ENCODE measurements at places on chromosomes 1 and 21.

- DNase-seq = no peak
These were observed 160.1 kb downstream of the SLC45A1 start for GRCh38 chr1:8477983-8478362.

DNA sequence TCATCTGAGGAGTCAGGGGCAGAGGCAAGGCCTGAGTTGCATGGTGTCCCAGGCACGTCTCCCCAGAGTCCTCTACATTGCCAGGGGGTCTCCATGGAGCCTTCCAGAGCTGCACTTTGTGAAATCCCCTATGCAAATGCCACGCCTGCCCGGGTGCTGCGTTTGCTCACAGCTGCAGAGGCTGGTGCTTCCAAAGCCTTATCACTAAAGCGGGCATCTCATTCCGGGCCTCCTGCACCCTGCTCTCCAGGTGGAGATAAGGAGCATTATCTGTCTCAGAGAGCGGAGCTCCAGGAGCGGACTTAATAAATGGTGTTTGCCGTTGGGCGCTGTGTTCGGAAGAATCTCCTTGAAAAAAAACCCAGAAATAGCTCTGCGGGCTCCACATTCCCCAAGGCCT is 25.9 kb upstream of the ACTL8 start:
- DNase-seq = no peak

GRCh38 chr1:225119307-225119706 is 189.8 kb downstream of the DNAH14 start:
- DNase-seq = no peak

GRCh38 chr21:43829575-43830119 is 35.4 kb upstream of the AGPAT3 start:
- DNase-seq = no peak

- no peak for DNase-seq
These were observed 113.4 kb upstream of the SPAG17 start for GRCh38 chr1:118298397-118298796.

- DNase-seq = no peak
These were observed 1.7 kb upstream of the RHOU start for GRCh38 chr1:228733576-228733975.

DNA sequence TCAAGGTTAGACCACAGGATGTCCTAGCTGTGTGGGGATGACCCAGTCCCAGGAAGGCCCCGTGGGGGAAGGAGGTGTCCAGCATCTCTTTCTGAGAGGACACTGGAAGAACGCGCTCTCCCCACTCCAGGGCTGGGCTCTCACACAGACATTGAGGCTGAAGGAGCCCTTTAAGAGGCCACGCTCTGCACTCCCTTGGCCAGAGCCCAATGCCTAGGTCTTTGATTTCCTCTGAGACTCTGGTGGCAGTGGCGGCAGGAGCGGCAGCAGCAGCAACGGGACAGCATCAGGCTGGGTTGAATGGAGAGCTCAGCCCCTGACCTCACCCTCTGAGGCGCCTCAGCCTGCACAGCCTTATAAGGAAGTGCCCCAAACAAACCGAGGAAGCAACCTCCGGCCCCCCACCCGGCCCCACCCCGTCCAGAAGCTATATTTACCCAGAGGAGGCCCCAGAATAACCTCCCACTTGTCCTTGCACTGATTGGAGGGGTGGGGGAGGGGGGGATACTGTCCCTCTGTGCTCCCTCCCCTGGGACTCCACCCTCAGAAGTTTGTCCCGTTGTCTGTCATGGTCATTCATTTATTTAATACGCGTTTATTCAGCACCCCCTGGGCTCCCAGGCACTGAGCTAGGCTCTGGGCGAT is 12.3 kb downstream of the NES start:
- no peak for DNase-seq

DNA sequence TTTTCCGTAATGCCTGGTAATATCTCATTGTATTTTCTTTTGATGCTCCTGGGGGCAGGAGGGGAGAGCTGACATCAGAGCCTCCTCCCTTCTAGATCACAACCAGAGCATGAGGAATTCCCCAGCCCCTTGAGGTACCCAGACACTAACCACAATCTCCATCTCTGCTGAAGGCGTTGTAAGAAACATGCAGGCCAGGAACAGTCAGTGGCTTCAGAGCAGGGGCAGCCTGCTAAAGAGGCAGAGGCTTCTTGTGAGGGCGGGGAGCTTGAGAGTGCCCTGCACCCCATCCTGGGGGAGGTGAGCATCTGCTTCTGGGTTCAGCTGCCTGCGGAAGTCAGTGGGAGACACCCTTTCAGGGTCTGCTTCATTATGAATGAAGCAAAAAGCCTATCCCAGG is 19.0 kb downstream of the MAPKAPK2 start:
- no peak for DNase-seq

GRCh38 chr1:3857791-3858129 is 484 bp downstream of the DFFB start:
- DNase-seq = no peak

DNA sequence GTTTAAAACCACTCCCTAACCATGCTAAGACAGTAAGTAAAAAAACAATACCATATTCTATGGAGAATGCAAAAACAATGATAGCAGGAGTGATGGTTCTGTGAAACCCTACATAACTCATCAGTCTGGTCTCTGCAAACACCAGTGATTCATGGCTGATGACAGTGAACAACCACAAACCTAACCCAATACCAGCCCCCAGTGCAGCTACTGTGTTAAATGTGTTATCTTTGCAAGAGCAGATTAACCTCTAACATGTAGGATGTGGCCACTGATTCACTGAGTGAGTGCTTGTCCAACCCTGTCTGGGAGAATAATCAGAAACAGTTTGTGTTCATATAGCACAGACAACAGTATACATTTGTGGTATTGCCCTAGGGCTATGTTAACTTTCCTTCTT is 100.2 kb upstream of the COG2 start:
- no peak for DNase-seq

GRCh38 chr1:147156642-147157041 is 15.6 kb downstream of the PRKAB2 start:
- no peak for DNase-seq

GRCh38 chr1:40905061-40905460 is 42.9 kb upstream of the CITED4 start:
- no peak for DNase-seq

- DNase-seq = no peak
These were observed 299 bp upstream of the PROX1 start for GRCh38 chr1:213987422-213987926.

DNA sequence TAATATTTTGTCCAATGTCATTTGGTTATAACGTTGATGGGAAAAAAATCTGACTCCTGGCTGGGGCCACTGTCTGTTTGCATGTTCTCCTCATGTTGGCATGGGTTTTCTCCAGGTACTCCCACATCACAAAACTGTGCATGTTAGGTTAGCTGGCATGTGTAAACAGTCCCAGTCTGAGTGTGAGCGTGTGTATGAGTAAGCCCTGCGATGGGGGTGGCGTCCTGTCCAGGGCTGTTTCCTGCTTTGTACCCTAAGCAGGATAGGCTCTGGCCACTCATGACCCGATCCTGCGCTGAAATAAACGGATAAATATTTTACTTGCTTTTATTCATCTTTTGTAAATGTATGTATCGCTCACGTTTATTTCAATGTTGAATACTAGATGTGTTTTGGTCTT is 13.5 kb downstream of the EFCAB14 start:
- DNase-seq = no peak

- DNase-seq = no peak
These were observed 37.8 kb upstream of the COP1 start for GRCh38 chr1:176244851-176245250.

DNA sequence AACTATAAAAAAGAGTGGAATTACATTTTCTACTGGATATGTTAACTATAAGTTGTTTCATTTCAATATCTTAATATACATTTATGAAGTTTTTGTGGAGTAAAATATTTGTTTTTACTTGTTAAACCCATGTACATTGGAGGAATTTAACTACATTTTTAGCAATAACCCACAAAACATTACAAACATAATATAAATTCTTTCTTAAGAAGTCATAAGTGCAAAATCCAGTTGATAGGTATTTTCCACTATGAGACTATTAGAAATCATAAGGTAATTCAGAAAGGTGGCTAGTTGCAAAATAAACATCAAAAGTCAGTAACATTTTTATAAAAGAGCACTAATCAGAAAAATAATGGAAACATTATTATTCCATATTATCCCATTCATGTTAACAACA is 73.9 kb upstream of the RRP15 start:
- DNase-seq = no peak

DNA sequence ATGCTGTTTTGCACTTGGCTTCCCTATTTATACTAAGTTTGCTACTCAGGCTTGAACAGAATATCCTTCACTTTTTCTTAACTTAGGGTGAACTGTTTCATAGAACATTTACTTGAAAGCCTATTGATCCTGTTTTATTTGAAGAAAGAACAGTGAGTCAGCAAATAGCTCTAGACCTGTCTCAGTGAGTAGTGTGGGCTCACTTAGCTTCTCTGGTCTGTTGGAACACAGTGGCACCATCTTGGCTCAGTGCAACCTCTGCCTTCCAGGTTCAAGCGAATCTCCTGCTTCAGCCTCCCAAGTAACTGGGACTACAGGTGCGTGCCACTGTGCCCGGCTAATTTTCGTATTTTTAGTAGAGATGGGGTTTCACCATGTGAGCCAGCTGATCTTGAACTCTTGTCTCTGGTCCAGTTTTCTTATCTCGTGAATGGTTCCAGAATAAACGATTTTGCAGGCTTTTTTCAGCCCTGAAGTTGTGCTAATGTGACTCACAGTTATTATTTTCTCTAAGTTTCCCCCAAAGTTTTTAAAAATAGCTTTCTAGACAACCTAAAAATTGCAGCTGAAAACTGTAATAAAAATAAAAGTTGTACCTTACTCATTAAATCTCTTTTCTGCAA is 76.8 kb downstream of the KIF1B start:
- no peak for DNase-seq

GRCh38 chr1:119279456-119280381 is 88.9 kb upstream of the HAO2 start:
- DNase-seq = no peak

GRCh38 chr1:1058921-1059493 is 15.1 kb downstream of the RNF223 start:
- DNase-seq = no peak

DNA sequence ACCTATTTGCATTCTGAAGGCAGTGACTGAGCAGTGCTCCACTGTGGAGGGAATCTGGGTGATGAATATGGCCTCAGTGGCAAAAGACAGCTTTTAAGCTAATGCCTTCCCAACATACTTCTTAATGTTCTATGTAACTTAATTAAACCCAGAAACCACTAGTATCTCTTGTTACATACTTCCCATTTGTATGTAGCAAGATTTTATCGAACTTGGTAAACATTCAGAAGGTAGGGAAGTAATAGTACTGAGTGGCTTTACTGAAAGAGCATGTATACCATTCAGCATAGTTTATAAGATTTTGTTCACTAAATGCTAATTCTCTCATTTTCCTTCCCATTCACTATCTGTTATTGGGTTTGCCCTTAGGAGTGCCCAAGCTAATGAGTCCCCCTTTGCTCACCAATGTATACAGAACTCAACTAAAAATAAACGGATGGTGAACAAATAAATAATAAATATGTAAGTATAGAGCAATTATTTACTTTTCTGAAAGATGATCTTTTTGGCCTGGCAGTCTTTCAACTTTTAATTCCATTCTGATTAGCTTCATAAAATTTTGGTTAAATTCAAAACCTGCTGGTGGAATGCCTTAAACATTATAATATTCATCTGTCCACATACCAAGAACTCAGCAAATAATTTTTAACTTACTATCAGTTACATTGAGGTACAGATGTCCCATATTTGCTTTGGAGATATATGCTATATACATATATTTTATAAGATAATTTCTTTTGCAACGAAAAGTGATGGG is 204.4 kb downstream of the APP start:
- DNase-seq = no peak

GRCh38 chr1:185427264-185427663 is 110.2 kb upstream of the IVNS1ABP start:
- no peak for DNase-seq

GRCh38 chr1:230858918-230859729 is 9.2 kb downstream of the C1orf198 start:
- DNase-seq = no peak

DNA sequence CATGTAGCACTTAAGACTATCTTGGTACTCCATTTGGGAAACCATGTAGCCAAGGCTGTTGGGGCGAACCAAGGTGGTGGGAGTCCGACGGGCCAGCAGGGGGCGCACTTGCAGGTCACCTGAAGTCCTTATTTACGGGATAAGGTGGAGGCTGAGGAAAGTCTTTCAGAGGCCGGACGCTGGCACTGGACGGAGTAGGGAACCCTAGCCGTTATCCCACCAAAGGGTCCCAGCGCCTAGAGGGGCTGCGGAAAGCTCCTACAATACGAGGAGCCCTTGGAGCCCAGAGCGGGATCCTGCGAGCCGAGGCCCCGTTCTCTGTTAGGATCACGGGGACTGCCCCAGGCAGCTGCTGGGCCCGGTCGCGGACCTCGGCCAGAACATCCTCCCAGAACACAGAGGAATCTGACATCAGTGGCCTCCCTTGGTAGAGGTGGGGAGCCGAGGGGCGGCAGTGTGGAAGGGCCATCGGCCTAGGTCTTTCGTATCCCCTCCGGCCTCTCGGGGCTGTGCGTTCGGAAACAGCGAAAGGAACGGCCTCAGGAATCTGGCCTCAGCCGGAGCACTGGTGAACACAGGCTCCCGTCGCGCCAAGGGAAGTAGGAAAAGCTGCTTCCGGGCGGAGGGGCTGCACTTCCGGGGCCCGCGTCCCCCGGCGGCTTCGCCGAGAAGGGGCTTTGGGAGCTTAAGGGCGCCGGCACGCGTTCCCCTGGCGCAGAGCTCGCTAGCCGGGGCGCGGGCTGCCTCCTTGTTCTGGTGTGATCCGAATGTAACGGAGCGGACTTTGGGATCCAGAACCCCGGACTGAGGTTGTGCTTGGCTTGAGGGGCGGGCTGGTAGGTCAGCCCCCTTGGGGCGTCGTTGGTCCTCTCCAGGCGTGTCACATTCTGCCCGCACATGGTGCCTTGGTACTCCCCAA is 29.9 kb upstream of the RPTN start:
- DNase-seq = peak; percentile 72

DNA sequence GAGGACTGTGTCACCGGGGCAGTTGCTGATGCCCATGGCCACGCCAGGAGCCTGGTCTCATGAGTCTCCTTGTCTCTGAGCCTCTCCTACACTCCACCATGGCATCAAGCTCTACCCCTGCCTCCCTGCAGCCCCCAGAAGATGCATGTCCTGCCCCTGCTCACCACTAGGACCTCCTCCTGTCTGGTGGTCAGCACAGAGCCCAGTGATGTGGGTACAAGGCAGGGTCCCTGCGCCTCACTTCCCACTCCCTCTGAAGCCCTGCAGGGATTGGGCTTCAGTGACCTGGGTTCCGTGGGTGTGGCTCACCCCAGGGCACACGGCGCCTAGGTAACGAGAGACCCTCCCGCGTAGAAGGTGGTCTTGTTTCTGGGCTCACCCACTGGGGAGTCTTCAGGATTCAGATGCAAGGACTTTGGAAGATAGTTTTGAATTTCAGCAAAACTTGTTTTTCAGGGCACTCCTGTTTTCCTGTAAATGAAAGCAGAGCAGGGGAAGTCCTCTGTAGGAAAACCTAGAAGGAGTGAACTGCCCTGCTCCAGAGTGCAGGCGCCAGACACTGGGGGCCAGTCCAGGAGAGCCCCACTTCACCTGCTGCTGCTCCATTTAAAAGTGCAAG is 2.8 kb downstream of the COL18A1 start:
- no peak for DNase-seq

- no peak for DNase-seq
These were observed 56.0 kb downstream of the ZMYM4 start for GRCh38 chr1:35324486-35324885.
